ENCODE measurements at places on chromosomes 7 and 10.

GRCh38 chr7:8060241-8060640 lies 91.6 kb downstream of the GLCCI1 start:
- no peak for DNase-seq

DNA sequence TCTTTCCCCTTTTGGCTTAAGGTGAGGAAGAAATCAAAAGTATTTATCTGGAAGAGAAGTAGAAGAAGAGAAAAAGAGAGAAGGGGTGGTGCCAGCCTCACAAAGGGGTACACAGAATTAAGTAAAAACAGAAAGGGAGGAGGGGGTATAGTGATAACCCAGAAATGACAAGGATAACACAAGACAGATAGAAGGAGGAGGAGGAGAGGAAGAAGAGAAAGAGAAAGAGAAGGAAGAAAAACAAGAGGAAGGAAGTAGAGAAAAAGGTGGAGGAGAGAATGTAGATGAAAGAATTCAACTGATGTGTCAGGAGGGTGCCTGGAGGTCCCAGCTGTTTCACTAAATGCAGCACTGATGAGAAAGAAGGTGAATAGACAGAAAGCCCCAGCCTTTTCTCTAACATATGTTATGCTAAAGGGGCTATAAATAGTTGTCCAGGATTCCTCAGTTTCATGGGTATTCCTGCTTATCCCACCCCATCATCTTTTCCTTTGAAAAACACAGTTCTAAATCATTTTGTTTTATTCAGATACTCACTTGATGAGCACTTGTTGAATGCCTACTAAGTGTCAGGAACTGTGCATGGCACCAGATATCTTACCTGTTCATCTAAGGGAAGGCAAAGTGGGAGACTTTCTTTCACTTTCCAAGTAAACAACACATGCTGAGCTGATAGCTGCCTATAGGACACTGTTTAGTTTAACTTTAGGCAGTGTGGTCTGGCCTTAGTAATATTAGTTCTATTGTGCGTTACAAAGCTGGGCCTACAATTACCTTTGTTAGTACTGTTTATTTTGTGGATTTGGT lies 8.0 kb downstream of the SEMA3E start:
- DNase-seq: no peak

DNA sequence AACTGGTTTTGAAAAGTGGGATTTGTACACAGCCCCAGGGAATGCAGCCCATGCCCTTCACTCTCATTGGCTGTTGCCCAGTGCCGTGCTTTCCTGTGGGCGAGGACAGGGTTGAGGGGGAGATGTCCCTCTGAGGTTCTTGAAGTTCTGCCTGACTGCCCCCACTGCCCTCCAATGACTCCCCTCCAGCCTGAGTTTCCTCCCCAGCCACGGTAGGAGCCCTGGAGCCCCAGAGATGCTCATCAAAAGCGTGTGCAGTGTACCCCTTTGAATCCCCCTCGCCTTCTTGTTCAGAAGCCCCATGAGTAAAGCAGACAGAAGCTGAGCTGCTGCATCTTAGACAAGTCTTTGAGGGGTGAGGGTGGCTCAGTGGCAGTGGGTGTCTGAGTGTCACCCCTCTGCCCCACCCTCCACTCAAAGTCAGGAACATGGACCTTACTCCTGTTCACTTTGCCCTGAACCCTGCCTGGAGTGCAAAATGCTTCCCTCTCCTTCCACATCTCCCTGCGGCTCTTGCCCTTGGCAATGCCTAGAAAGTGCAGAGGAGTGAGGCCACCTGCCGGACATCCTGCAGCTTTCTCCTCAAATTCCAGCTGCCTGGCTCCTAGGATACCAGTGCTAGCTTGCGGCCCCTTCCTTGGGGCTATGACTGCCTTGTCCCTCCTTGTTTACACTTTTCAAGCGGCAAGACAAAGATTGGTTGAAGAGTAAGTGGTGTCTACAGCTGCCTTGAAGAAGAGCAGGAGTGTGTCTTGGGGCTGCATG lies 19.9 kb downstream of the FAM241B start:
- no peak for DNase-seq

GRCh38 chr7:69062020-69062765 lies 536.1 kb upstream of the AUTS2 start:
- no peak for DNase-seq

- no peak for DNase-seq
Measured at GRCh38 chr10:32960022-32960421, 2.0 kb upstream of the ITGB1 start.

- no peak for DNase-seq
Measured at GRCh38 chr7:85079434-85079833, 107.4 kb downstream of the SEMA3D start.

GRCh38 chr7:86978808-86979506 lies 80.5 kb downstream of the ELAPOR2 start:
- peak; percentile 25 for DNase-seq

DNA sequence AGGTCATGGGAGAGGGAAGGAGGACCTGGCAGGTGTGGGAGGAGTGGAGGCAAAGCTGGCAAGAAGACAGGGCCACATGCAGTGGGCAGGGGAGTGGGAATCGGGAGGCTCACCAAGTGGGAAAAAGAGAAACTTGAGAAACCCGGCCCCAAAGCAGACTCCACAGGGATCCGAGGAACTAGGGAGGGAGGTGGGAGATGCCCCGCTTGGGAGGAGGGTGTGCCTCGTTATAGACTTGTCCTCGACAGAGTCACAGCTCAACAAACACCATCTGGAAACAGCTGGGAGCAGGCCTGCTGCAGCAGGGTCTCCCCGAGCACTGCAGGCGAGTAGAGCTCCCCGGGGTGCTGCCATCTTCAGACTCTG lies 54.8 kb downstream of the MKI67 start:
- no peak for DNase-seq

DNA sequence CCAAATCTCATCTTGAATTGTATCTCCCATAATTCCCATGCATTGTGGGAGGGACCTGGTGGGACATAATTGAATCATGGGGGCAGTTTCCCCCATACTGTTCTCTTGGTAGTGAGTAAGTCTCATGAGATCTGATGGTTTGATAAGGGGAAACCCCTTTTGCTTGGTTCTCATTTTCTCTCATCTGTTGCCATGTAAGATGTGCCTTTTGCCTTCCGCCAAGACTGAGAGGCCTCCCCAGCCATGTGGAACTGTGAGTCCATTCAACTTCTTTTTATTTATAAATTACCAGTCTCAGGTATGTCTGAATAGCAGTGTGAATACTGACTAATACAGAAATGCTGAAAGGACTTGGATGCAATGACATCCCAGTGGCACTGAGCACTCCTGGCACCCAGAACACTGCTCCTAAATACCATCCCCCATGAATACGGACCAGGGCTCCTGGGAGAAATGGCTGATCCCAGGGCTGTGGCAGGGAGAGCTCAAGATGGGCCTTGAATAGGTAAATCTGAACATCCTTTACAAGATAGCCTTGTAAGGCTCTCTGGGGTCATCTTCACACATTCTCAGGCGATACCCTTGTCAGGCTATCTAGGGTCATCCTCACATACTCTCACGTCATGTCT lies 19.4 kb downstream of the ZFAND2A start:
- no peak for DNase-seq

Measured in activated CD4-positive, alpha-beta T cell treated with anti-CD3 and anti-CD28 coated beads, Interleukin-2, amount 50 U/mL, for 24 hours (primary cell).